ENCODE measurements at places on chromosomes 3 and 15.

DNA sequence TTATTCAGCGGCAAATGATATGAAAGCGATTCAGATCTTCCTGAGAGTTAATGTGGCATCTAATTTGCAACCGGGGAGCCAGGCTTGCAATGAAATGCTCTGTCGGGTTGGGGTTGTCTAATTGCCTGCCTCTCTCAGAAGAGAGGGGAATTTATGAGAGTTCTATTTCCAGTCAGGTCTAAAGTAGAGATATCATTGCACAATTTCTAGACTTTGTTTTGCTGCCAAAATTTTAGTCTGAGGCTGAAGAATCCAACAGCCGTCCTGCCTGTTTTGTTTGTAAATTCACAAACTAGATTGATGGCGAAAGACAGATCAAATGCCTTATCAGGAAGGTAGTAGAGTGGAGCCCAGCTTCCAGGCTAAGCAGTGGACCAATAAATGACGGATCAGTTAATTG lies 610 bp downstream of the LIPC start:
- DNase-seq = no peak

DNA sequence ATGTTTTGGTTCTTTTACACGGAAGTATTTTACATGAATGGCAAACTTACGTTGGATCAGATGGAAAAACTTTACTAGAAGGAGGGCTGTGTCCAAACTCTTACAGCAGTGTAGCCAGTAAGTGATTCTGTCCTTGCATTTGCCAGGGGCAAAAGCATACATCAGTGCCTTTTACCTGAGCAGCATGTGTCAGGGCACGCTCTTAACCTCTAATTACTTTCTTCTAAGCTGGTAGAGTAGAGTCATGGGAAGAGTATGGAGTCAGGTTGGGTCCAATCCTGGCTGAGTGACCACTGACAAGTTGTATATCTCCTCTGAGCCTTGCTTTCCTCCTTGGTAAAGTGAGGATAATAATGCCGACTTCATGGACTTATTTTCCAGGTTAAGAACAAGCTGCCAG lies 47.1 kb downstream of the RYR3 start:
- DNase-seq = no peak

DNA sequence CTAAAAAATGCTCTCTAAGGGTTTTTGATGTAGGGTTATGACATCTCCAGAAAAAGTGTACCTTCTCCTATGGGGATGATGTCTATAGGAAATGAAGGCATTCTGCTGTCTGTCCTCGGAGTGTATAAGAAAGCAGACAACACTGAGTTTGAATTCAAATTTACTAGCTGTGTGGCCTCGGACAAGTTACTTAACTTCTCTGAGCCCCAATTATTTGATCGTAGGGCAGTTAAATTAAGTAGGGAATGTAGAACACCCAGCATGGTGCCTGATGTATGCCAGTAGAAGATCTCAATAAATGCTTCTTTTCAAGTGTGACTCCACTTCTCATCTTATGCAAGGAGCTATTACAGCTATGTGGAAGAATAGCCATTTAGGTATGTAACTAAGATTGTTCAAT lies 184.6 kb downstream of the CPNE4 start:
- DNase-seq = no peak

GRCh38 chr15:61720197-61720704 lies 340.0 kb downstream of the VPS13C start:
- DNase-seq = no peak

DNA sequence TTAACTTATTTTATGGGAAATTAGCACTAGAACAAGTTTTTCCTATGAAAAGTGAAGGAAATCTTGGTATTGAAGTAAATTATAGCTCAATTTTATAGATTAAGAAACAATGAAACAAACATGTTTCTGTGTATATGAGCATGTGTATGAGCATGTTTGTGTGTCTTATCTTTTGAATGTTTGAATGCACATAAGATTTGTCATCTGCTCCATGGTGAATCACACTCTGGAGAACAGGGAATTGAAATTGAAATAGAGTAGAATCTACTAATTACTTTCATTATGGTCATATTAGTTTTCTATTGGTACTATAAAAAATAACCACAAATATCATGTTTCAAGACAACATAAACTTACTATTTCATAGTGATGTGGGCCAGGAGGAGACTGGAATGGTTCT lies 646.6 kb downstream of the OTOL1 start:
- no peak for DNase-seq

DNA sequence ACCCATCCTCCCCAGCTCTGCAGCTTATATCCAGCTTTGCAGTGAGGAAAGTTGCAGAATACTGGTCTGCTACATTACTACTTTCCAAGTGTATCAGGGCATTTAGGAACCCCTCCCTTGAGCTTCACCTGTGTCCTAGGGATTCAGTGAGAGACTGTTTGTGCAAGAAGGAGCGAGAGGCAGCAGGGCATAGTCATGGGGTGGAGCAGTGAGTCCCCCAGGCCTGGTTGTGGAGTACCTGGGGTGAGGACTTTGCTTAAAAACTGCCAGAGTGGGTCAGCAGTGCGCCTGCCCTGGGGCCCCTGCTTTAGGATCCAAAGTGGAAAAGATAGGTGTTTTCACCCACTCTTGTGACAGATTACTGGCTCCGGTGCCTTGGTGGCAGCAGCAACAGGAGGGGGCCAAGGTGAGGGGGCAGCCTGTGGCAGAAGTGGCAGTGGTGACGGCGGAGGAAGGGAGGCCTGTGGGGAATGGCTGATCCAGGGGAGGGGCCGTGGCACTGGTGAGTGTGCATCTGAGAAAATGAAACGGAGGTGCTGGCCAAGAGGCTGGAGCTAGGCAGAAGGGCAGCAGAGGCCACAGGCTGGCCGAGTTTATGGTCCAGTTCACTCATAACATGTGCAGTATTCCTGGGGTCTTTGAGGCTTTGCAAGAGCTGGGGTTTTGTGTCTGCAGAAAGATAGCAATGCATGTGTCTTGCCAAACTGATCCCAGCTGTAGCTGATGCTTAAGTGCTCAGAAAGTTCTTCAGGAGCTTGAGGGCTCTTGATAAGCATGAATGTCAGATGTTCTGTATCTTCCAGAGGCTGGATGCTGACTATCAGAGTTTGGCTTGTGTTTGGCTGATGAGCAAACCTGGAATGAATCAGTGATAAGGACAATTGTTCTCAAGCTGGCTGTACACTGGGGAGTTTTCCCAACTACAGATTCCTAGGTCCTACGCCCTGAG lies 43.4 kb downstream of the GOLGA6A start:
- no peak for DNase-seq

GRCh38 chr3:177688152-177688551 lies 490.9 kb upstream of the TBL1XR1 start:
- no peak for DNase-seq

GRCh38 chr15:84749111-84749991 lies 959 bp downstream of the ZNF592 start:
- peak; percentile 20 for DNase-seq

- DNase-seq = no peak
Measured at GRCh38 chr3:61947456-61947855, 386.1 kb downstream of the PTPRG start.

- no peak for DNase-seq
Measured at GRCh38 chr3:158912188-158912587, 110.3 kb downstream of the MFSD1 start.

DNA sequence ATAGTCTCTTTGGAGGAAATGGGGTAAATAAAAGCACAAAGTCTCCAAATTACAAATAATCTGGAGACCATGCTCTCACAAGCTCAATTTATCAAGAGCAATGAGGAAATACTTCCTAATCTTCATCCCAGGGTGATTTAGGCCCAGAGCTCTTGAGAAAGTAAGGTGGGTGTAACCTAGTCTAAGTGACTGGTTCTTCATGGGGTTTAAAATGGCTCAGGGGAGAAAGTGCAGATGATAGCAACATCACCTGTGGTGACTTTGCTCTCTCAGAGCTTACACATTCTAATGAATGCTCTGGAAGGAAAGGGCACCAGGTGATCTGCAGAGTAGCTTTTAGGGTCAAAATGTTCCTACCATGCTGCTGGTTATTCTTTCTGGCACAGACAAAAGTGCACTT lies 118.4 kb upstream of the TP63 start:
- DNase-seq = no peak
